Dermis blood vessel endothelial cell (primary cell): ENCODE measurements at places on chromosomes 3 and 15.

DNA sequence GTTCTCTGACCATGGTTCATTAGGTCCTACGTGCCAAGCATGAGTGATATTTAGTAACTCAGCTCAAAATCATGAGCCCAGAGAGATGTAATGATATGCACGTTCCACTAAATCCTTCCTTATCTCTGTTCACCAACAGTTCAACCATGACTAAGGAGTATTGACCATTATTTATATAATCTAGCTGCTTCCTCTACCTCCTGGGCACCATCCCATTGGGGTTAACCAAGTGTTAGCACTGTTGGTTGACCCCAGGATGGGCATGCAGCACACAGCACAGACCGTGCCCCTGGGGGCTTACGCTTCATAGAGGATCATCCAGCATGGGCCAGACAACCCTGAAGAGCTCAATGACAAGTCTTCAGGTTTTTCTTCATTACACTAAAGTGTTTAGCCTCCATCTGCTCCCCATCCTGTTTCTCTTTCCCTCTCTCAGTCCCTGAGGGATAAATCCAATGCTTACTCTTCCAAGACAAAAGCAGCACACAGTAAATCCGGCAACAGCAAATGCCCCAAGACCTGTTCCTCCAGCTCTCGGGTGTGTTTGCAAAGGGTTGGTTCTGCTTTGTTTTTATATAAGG, 10.4 kb downstream of the FAM174B start:
- peak; percentile 45 for DNase-seq

DNA sequence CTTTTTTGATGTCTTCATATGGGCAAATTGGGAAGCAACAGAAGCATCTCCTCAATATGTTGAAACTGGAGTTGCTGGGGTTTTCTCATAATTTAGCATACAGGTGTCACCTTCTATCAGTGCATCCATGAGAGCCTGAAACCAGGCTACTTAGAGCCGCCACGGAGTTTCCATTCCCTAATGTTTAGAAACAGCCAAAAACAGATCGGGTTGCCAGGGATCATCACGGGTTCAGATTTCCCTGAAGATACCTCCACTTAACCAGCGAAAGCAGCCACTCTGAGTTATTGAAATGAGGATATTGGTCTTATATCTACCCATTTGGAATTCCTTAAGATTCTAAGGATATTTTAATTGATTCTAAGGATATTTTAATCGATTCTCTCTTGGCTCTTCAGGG, 14.5 kb downstream of the TERB2 start:
- DNase-seq: no peak

DNA sequence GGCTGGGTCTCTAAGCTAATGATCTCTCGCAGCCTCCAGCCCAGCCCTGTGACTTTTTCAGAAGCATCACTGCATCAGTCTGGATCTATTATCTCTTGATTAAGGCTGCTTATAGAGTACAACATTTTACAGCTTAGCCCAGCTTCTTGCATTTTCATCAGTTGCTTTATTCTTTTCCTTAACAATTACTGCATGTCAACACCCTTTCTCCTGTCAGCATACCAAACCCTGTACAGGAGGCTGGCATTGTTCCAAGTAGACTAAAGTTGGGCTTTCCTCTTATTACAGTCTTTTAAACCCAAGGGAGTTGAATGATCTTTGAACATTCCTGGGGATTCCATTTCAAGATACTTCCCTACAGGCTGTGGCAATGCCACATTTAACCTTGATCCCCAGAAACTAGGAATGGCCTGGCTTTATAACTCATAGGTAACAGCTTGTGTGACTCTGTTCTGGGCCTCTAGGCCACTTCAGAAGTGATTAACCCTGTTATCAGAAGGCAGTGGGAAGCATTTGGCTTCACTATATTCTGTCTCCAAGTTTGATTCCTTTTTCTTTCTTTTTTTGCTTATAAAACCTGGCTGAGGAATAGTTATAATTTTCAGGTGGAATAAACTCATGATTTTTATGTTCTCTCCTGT, 182.9 kb downstream of the KCNMB2 start:
- DNase-seq: no peak

- DNase-seq: no peak
These were observed 205.2 kb upstream of the ROBO2 start for GRCh38 chr3:76834657-76835056.

DNA sequence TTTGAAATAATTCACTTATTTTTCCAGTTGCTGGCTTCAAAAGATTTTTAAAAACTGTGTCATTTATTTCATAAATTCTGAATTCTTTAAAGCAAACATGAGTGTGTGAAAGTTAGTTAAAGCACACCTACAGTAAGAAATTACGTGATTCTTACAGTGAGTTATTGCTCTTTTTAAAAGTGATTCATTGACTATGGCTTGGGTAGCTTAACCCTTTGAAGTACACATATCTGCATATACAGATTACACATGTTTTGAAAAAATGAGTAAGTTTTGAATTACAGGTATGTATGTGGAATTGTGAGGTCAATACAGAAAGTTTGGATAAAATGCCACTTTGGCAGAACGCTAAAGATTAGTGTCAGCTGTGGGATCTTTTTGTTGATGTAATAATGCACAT, 64.5 kb upstream of the MBNL1 start:
- DNase-seq: no peak

GRCh38 chr3:165918657-165918979, 81.4 kb upstream of the BCHE start:
- no peak for DNase-seq

- DNase-seq: no peak
These were observed 27.5 kb downstream of the SMAD3 start for GRCh38 chr15:67092752-67093503.

GRCh38 chr3:36738702-36739101, 25.7 kb downstream of the DCLK3 start:
- peak; percentile 7 for DNase-seq

GRCh38 chr3:12759097-12759679, at the start of gene TMEM40:
TSS of gene TMEM40 (minus strand) at chr3:12759259. CDS start at chr3:12749832, 9,427 bp downstream.
- DNase-seq: no peak

DNA sequence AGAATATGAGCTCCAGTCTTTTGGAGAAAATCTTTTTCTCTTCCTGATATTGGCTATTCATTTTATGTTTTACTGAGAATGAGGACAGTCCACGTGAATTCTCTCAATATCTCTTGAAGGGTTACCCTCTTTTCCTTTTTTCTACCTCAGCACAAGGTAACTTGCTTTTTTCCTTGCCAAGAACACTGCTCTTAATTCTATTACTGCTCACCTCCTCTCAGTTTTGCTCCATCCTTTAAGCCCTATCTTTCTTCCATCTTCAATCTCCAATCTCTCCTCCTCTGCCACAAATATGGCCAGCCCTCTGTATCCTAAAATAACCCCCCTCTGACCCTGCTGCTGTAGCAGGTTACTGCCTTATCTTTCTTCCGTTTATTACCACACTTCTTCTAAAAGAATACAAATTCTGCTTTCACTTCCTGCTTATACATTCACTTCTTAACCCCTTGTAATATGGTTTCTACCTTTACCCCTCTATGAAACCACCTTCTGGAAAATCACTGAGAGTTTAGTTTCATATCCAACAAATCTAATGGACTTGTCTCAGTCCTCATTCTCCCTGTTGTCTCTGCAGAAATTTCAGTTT, 89.0 kb downstream of the NFKBIZ start:
- DNase-seq: no peak

DNA sequence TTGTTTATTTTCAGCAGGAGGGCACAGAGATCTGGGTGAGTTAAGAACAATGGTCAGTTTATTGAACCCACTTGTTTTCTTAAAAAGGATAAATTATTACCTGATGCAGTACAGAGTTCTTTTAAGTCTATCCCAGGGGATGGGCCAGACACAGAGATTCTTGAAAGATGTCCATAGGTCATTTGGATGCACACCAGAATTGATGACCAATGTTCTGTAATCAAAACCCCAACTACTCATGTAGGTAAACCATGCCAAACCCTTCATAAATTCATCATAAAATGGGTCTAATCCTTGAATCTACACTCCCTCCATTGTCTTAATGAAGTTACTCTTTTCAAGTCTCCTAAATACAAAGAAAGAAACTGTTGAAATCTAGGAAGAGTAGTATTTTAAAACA, 273.0 kb upstream of the COL8A1 start:
- no peak for DNase-seq

DNA sequence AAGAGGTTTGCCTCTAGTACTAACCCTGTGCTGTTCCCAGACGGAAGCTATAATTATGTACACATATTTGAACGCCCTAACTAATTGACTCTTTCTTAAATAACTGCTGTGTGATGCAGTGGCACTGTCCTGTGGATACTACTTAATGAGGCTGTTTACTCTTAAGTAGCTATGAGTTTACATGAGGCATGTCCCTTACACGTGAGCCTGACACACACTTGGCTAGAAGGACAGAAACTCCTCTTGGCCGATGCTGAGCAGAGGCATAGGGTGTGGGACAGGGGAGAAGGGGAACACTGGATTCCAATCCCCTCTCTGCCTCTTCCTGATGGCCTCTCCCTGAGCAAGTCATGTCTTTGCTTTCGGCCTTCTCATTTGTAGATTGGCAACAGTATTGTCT, 21.9 kb downstream of the EHD4 start:
- no peak for DNase-seq

- DNase-seq: no peak
These were observed 100.6 kb downstream of the DCLK3 start for GRCh38 chr3:36663666-36664291.

DNA sequence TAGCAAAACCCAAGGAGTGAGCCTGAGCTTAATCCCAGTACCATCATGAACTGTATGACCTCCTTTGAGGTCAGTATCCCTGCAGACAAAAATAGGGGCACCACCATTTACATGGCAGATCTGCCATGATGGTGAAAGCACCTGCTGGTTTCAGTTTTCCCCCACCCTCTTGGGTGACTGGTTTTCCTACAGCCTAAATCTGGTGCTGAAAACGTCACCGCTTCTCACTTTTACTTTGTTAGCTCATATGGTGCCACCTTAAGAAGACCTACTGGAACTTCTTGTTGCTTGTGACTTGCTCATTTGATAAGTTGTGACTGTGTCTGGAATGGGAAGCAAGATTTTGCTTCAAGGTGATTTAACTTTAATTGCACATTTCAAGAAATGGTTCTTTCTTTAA, 5.1 kb downstream of the PPP1R2 start:
- DNase-seq: no peak

GRCh38 chr15:49075881-49076280, 29.6 kb upstream of the SECISBP2L start:
- peak; percentile 21 for DNase-seq

- DNase-seq: no peak
These were observed 223.4 kb downstream of the TLE3 start for GRCh38 chr15:69874321-69874720.

DNA sequence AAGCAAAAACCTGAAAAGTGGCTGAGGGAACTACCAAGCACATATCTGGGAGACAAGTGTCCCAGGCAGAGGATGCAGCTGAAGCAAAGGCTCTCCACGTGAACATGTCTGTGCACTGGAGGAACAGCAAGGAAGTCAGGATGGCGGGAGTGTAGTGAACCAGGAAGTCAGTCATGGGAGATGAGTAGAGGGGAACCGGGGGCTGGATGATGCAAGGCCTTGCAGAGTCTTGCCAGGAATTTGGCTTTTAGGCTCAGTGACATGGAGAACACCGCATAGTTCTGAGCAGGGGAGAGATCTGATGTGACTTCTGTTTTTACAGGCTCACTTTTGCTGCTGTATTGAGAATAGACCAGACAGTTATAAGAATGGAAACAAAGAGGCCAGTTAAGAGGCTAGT, 19.0 kb downstream of the C2CD4A start:
- DNase-seq: no peak

GRCh38 chr3:101635954-101636798, 40.8 kb downstream of the ZBTB11 start:
- peak; percentile 69 for DNase-seq

DNA sequence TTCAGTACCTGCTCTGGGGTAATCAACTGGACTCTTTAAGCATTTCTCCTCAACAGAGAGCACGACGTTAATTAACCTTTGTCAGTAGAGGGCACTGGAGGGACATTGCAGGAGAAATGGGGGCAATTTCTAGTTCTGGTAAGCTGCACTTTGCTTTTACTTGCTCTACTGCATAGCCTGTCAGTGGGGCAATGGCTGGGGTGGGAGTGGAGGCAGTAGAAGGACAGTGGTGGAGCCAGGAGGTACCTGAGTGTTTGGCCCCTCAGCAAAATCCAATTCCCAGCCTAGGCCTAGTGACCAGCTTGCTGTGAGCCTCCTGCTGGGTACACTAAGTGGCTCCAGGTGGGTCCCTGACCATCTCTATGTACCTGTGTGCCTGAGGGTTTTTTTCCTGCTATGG, 18.3 kb upstream of the MED12L start:
- DNase-seq: peak; percentile 24

DNA sequence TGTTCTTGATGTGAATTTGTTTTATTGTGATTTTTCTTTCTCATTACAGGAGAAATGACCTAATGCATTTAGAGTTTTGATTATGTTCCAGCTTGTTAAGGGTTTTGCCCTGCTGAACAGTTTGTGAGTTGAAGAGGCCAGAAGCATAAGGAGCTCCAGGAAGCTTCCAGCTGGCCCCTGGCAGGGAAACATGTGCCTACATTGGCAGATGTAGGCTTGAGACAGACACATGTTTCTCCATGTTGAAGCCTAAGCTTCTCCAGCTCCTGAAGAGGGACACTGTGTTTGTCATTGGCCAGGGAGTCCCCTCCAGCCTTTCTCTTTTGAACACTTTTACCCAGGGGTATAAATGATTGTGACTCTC, 88.4 kb downstream of the ASB7 start:
- no peak for DNase-seq

DNA sequence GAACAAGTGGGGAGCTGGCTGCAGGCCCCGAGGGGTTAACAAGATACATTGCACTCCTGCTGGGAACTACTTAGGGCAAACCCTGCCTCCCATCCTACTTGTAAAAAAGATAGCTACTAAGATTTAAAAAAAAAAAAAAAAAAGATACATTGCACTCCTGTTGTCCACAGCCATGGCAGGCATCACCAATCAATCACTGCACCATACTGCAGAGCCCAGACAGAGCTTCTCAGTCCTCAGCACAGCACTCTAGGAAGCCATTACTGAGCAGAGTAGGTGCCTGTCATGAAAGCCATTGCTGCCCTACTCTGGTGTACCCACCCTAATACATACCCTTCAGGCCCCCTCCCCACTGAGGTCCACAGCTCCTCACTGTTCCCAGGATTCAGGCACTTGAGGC, 64.8 kb downstream of the RASGRF1 start:
- DNase-seq: no peak

DNA sequence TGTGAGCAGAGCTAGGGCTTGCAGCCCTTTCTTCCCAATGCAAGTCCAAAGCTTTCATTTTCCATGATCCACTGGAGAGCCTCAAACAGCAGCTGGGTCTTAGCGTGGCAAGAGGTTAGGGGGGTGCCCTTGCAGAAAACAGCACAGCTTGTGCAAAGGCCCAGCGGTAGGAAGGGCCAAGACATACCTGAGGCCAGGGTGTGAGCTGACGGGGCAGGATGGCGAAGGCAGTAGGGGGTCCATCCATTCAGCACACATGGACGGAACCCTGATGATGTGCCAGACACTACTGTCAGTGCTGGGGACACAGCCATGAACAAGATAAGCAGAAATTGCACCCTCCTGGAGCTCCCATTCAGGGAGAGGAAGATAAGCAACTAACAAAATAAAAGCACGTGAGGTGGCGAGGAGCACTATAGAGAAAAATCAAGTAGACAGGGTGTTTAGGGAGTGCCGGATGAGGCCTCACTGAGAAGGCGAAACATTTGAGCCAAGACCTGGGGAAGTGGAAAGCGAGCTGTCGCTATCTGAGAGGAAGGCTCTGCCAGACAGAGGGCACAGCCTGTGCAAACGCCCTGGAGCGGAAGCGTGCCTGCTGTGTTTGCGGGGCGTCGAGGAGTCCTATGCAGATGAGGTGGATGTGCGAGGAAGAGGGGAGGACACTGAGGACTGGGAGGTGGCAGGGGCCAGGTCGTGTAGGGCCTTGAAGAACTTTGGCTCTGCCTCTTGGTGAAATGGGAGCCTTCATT, 43.4 kb downstream of the SLC6A1 start:
- no peak for DNase-seq
